H9 (cell line): ENCODE measurements at places on chromosomes 7 and 10.

- no peak for DNase-seq
Measured at GRCh38 chr10:89503652-89504370, 31.6 kb downstream of the SLC16A12 start.

GRCh38 chr7:117281562-117281961 is 41.3 kb downstream of the WNT2 start:
- no peak for DNase-seq

GRCh38 chr10:15738270-15738925 is 18.7 kb upstream of the ITGA8 start:
- no peak for DNase-seq

GRCh38 chr10:94607111-94607510 is 61.5 kb downstream of the HELLS start:
- no peak for DNase-seq

GRCh38 chr7:96250776-96251361 is 71.0 kb downstream of the SLC25A13 start:
- no peak for DNase-seq

DNA sequence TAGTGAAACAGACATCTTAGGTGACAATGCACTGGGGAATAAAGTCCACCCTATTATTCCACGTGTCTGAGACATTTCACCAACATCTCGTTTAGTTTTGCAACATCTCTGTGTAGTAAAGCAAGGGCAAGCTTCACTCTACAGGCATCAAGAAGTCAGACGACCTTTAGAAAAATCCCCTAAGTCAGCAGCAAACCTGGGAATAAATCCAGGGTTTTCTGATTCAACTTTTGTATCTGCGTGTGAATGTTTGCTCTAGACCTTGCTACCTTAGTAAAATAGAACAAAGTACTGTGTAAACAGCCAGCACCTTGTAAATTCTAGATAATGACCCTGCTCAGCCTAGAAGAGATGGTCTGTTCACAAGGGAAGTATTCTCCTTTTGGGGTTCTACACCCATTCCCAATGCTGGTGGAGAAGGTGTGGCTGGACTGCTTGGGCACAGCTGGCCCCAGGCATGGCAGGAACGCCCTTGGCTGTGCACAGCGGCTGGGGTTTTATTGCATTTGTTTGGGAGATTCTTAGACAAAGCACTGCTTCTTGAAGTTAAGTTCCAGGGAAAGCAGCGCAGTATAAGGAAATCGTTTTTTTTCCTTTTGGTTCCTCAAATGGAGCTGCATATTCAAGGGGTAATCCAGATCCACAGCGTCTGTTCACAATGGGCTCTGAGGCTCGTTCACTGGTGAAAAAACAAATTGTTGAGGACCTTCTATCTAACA is 38.3 kb upstream of the GALNTL5 start:
- DNase-seq, result no peak

GRCh38 chr10:47335906-47336305 is 12.3 kb upstream of the RBP3 start:
- no peak for DNase-seq

DNA sequence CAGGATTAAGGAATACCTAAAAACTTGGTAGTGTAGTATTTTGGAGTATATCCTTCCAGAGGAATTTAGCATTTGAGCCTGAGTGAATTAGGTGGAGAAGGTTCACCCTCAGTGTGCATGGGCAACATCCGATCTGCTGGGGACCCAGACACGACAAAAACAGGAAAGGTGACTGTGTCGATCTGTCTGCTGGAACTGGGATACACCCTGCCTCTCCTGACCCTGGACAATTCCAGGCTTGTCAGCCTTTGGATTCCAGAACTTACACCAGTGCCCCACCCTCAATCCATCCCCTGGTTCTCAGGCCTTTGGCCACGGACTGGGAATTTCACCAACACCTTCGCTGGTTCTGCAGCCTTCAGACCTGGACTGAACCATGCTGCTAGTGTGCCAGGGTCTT is 41.9 kb downstream of the PTPRE start:
- DNase-seq, result no peak

- DNase-seq, result no peak
Measured at GRCh38 chr7:139774376-139774775, 3.4 kb downstream of the HIPK2 start.

- no peak for DNase-seq
Measured at GRCh38 chr10:32341596-32341995, 5.4 kb downstream of the EPC1 start.

DNA sequence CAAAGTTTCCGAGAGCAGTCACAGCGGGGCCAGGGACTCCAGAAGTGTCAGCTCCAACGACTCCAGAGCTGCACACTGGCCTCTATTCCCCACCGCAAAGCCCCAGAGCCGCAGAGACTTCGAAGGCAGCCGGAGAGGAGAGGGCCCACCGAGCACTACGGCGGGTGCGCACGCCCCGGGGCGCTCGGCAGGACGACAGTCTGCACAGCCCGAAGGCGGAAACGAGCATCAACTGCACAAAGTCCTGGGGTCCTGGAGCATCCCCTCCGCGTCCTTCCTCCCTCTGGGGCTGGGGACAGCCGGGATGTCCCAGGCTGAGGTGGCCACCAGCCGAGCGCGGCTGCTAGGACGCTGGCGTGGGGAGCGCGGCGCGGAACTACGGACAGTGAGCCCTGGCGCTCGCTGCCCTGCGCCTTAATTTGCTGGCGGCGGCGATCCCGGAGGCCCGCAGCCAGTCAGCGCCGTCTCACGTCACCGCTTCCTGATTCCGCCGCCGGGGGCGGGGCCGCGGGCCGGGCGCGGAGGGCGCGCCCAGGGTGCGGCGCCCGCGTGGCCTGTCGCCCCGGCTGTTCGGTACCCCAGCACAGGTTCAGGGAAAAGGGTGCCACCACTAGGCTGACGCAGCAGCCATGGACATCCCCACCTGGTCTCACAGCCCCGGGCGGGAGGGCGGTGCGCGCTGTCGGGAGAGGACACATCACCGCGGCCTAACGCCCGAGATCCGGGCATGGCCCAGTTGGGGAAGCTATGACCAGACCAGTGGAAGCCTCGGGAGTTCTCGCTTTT is at the start of gene TBX20:
TSS of gene TBX20 (minus strand) at position 391 of the 786 bp plus-strand sequence. CDS start 480 bp downstream, outside the sequence.
- DNase-seq, result peak; percentile 79

GRCh38 chr7:117470777-117471176 is 9.0 kb upstream of the CFTR start:
- DNase-seq, result no peak

- DNase-seq, result no peak
Measured at GRCh38 chr7:45650404-45651394, 76.5 kb downstream of the ADCY1 start.

DNA sequence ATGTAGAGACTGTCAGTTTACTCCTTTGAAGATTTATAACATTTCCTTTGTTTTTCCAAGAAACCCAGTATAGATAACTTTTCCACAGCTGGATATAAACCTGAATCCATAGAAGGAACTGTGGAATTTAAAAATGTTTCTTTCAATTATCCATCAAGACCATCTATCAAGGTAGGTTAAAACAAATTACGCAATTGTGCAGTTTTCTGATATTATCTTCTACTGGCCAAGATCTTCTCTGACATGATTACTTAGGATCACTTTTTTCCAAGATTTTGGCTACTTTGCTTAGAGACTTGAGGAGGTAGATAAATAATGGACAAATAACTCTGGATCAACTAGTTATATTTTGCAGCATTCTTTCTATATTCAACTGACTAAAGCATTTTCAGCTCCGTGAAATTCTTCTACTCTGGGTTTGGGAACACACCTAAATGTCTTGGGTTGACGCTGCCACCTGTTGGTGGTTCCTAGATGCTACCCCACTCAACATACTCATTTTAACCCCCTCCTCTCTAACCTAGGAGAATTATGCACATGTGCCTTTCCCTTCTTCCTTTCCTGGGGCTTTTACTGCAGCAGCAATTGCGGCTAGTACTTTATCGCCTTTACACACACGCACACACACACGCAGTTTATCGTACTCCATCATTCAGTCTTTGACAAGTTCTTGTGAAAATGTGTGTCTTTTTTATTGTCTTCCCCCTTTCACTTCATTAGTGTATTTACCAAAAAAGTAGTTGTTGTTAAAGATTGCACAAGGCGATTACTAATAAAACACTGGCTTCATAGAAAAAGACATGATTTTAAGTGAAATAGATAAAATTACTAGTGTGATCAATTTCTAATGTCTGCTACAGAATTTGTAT is 32.7 kb downstream of the ABCB5 start:
- DNase-seq, result peak; percentile 64

- no peak for DNase-seq
Measured at GRCh38 chr10:75058161-75058560, 53.3 kb upstream of the SAMD8 start.

GRCh38 chr7:13308423-13308822 is 621.0 kb downstream of the ARL4A start:
- no peak for DNase-seq

GRCh38 chr7:114823290-114823689 is 98.6 kb upstream of the MDFIC start:
- peak; percentile 49 for DNase-seq

- DNase-seq, result peak; percentile 87
Measured at GRCh38 chr7:131190146-131190545, 137.5 kb upstream of the MKLN1 start.

DNA sequence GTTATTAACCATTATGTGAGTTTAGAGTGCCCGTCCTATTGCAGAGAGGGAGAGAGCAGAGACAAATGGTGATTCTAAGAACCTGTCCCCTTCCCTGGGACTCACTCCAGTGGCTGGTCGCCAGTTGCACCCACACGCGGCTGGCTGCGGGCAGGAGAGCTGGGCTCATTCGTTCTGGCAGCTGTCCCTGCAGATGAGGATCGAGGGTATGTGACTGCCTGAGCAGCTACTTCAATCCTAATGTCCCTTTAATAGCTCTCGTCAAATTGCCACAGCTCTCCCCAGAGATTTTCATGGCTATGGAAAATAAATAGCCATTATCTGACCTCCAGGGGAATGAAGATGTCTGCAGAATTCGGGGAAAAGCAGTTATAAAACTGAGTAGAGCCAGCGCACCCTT is 41.6 kb downstream of the RBM28 start:
- no peak for DNase-seq

GRCh38 chr7:84162584-84162983 is 32.0 kb downstream of the SEMA3A start:
- no peak for DNase-seq

- DNase-seq, result no peak
Measured at GRCh38 chr10:121740069-121740468, 141.8 kb upstream of the FGFR2 start.

GRCh38 chr7:7920481-7920880 is 48.1 kb upstream of the GLCCI1 start:
- no peak for DNase-seq

- DNase-seq, result no peak
Measured at GRCh38 chr10:123622381-123622780, 43.8 kb upstream of the GPR26 start.

- no peak for DNase-seq
Measured at GRCh38 chr10:69421611-69422308, 5.0 kb upstream of the TACR2 start.

GRCh38 chr7:94633687-94634086 is 22.2 kb downstream of the SGCE start:
- no peak for DNase-seq

DNA sequence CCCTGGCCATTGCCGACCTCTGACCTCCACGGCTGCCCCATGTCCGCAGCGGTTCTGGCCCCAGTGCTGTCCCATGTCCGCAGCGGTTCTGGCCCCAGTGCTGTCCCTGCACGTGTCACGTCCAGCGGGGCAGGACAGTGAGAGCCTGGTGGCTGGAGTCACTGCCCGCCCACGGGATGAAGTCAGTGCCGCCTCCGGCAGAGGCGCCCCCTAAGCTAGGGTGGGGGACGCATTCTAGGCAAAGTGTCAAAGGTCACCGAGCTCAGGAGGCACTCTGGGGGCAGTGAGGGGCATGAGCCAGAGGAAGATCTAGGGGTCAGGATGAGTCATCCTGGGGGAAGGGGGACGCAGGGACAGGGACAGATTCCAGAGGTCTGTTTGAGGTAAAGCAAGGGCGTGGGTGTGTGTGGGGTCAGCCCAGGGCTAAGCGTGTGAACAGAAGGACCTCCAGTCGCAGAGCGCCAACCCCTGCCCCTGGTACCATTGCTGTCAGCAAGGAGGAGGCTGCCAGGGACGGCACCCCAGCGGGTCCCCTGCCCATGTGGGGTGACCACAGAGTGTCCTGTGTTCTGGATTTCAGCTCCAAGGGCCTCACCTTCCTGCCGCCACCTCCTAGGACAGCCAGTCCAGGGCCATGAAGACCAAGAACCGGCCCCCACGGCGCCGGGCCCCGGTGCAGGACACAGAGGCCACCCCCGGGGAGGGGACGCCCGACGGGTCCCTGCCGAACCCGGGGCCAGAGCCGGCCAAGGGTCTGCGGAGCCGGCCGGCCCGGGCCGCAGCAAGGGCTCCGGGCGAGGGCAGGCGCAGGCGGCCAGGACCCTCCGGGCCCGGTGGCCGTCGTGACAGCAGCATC is 665 bp downstream of the BHLHA15 start:
- DNase-seq, result peak; percentile 41

DNA sequence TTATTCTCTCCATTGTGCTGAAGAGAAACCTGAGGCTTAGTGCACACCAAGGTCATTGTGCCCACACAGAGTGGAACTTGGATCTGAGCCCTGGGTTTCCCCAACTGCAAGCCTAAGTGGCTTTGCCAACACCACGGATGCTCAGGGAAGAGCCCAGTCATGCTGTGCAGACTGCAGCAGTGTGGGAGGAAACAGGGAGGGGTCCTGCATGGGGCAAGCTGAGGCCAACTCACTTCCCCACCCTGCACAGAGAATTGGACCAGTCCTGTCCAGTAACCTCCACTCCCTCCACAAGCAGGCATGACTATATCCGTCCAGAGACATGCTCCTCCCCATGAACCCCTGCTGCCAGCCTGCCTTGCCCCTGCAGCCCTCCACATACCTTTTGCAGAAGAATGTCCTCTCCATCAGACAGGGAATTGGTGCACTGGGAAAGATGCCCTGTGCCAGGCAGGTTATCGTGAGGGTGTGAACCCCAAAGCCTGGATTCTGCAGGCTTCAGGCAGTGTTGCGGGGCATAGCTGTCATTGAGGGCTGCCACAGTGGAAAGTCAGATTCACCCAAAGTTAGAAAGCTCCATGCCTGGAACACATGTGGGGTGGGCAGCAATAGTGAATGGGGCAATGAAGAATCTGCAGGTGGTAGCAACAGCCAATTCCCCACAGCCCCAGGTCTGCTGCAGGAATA is 44.9 kb downstream of the DRGX start:
- DNase-seq, result no peak

DNA sequence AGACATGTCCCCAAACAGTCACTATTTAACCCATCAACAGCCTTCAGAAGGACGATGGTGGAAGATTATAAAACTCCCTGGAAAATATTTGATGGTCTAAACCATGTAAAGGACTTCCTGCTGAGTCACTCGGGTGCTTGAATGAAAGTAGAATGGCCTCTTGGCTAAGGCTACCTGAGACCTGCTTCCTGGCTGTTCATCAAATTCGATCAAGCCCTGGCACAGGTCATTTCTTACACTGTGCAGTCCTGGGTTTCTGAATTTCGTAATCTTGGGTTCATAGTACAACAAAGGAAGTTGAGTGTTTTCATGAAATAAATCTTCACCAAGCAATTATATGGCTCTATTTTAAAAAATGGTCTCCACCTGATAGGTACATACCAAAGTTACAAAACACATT is 260.3 kb upstream of the RNF32 start:
- no peak for DNase-seq

DNA sequence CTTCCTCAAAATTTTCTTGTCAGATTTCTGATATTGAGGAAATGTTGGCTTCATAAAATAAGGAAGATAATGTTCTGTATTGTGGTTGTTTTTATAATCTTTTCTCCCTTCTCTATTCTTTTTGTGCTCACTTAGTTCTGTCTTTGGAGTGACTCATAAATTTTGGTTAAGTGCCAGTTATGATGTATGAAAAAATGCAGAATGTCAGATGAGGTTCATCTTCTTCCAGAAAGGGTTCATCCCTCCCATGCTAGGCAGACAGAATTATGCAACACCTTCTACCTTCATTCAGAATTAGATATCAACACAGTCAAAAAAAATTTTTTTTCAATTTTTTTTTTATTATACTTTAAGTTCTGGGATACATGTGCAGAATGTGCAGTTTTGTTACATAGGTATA is 36.6 kb upstream of the CYP2C19 start:
- no peak for DNase-seq
